H9 (cell line): ENCODE measurements at places on chromosomes 7 and 10. TPM values are rescaled to one million over a fixed set of nuclear protein-coding genes. Genes with fewer than 3 reads are reported as not detected.
A peak's percentile ranks its signal among the peaks of the same experiment; 100 is the strongest.

DNA sequence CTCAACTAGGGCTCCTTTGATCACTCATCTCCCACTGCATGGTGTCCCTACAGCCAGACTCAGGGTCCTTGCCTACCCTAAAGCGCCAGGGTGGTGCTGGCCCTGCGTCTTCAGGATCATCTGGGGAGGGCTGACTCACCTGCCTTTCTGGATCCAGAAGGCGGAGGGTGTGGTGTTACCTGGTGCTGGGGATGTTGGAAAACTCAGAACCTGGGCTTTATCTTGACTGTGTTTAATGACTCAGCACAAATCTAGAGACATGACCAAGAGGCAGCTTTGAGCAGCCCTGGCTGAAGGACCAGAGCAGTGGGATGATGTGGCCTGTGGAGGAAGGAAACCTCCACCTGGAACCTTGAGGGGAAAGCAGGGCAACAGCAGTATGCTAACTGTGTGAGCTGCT is 96.5 kb downstream of the GRK5 start:
- no peaks in the 10 kb centered on the region for H3K4me1 ChIP-seq
- H3K27me3 ChIP-seq, result no peaks in the 10 kb centered on the region
- DNase-seq, result no peak
- no peak overlapping the region for H3K27ac ChIP-seq
- H3K36me3 ChIP-seq, result no peaks in the 10 kb centered on the region

Gene BLNK
- not detected in 2 replicates for total RNA-seq

Gene GIMAP1
- not detected in 2 replicates for total RNA-seq

Gene TCAF2
- 0.04 TPM in 2 replicates for total RNA-seq

- H3K4me3 ChIP-seq, result peak overlapping the region; percentile 80
- DNase-seq, result peak; percentile 71
- no peaks in the 10 kb centered on the region; the same call in 1 of the 2 replicates for H3K4me1 ChIP-seq
- peaks cover 16% of the 10 kb centered on the region; the same call in 1 of the 2 replicates for H3K27me3 ChIP-seq
Observed at GRCh38 chr10:132036887-132037675, 28.7 kb upstream of the JAKMIP3 start.

DNA sequence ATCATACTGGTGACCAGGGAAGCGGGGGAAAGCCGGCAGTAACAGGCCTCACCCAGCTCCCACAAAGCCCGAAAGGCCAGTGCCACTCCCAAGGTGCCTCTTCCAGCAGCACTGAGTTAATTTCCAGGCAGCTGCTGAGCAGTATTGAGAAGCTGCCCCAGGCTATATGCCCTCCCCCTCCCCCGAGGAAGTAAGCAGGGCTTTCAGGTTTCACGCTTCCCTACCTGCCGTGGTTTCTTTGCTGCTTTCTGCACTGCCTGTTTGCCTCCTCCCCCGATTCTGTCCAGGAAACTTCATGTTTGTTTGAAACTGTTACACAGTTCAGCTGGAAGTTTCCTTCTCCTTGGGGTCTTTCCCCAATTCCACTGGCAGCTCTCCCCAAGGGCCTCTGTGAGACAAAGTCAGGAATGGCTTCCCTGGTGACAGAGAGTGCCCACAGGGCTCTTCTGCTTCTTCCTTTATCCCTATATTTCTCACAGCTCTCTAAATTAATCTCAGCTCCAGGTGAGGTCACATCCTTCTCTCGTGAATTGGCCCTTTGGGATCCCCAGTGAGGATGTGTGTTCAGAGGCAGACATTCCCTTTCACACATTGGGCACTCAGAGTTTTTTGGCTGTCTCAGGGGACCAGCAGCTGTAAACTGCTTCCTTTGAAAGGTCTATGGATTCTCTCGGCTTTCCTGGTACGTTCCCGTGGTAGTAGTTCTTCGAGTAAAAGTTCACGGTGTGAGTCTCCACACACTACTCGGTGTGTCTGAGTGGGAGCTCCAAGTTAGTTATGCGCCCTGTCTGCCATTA is 19.4 kb downstream of the C1GALT1 start:
- no peaks in the 10 kb centered on the region for H3K27me3 ChIP-seq
- peaks cover 3% of the 10 kb centered on the region for H3K36me3 ChIP-seq
- H3K4me1 ChIP-seq, result peaks cover 5% of the 10 kb centered on the region; the same call in 1 of the 2 replicates
- no peak overlapping the region for H3K27ac ChIP-seq

- H3K27ac ChIP-seq, result no peak overlapping the region
- H3K4me3 ChIP-seq, result no peak overlapping the region
- H3K4me1 ChIP-seq, result no peaks in the 10 kb centered on the region
- no peaks in the 10 kb centered on the region for H3K27me3 ChIP-seq
Observed at GRCh38 chr7:134763960-134764359, 15.5 kb upstream of the CALD1 start.
